CD4-positive, alpha-beta T cell treated with Interleukin-10 for 1 hour (primary cell): ENCODE measurements at places on chromosomes 5 and 9.

DNA sequence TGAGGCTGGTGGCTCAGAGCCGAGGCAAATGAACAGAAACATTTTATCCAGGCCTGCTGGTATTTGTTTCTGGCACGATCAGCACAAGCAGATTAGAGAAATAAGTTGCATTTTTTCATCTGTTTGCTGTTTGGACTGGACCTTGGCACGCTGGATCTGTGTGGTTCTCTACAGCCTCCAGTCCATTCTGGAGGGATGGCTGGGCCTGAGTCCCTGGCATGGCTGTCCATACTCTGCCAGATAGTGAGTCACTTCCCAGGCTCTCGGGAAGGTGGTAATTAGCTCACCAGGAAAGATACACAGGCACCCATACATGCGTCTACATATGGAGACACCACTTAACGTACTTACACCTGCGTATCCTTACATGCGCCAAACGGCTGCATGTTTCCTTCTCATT lies 78.6 kb downstream of the SPRY4 start:
- no peak for DNase-seq

- no peak for DNase-seq
Observed at GRCh38 chr9:133718563-133719315, 19.4 kb downstream of the SARDH start.

DNA sequence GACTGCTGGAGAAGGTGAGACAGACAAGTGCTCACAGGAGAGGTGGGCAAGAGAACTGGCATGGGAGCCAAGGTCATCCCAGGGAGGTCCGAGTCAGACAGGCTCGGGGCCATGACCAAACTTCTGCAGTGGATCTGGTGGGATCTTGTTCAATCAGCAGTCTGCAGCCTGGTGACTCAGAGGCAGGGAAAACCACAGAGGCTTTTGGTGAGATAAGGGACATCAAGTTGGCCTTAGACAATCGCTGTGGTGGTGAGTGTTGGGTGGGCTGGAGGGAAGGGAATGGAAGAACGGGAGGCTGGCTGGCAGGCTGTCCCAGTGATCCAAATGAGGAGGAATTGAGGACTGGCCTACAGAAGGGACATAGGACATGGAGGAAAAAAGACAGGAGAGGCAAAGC lies 123.8 kb downstream of the TMEM174 start:
- no peak for DNase-seq

DNA sequence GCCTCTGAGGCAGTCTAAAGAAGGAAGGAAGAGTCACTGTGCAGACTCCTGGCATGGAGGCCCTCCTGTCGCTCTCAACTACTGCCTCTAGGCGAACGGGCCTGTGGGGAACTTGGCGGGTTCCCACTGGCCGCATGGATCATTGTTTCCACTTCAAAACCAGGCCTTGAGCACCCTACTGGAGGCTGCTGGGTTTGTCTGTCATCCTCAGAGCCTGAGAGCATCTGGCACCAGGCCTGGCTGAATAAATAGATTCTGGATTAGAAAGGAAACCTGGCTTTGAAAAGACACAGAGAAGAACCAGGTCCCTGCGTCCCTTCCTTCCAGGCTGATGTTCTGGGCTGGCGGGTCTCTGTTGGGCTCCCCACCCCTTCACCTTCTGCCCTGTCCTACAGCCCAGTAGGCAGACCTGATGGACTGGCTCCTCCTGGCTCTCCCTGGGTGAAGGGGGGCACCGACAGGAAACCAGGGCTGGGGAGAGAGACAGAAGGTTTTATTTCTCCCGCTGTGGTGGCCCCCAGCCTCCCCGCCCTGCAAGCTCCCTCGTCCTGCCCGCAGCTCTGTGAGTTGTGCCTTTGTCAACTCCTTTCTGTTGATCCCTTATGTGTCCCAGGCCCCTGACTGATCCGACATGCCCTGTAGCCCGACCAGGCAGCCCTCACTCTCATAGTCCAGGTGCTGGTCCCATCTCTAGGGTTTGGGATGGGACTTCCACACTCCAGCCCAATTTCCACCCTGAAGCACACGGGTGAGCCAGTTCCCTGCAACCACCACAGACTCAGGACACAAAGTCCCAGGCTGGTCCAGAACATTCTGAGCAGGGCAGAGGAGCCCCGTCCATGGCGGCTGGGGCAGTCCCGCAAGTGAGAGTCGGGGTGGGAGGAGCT lies 50.1 kb downstream of the ADAMTS2 start:
- DNase-seq, result no peak

GRCh38 chr5:113378081-113378480 lies 56.7 kb downstream of the TSSK1B start:
- peak; percentile 46 for DNase-seq

- no peak for DNase-seq
Observed at GRCh38 chr5:13985731-13986418, 41.4 kb upstream of the DNAH5 start.

DNA sequence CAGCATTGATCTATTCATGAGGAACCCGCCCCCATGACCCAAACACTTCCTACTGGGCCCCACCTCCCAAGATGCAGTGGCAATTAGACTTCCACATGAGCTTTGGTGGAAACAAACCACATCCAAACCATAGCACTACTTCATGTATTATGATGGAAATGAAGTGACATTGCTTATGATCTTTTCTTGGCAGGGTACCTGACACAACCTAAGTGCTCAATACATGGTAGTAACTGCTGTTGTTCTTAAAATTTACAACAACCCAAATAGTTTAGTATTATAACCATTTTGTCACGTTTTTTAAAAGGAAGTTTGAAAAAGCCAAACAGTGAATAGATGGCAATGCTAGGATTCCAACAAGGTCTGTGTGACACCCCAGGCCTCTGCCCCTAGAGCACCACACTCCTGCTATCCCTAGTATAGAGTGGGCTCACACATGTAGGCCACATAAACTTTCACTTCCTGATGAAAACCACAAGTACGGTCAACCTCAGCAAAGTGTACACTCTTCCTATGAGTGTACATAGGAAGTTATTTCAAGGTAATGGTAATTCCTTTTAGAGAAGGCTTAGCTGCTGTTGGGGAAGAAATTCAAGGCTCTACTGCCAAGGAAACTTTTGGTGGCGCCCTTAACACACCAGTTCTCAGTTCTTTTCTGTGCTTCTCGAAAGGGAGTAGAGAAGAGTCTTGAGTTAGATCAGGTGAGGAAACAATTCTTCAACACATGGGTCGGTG lies 97.6 kb downstream of the ARSB start:
- DNase-seq, result no peak

DNA sequence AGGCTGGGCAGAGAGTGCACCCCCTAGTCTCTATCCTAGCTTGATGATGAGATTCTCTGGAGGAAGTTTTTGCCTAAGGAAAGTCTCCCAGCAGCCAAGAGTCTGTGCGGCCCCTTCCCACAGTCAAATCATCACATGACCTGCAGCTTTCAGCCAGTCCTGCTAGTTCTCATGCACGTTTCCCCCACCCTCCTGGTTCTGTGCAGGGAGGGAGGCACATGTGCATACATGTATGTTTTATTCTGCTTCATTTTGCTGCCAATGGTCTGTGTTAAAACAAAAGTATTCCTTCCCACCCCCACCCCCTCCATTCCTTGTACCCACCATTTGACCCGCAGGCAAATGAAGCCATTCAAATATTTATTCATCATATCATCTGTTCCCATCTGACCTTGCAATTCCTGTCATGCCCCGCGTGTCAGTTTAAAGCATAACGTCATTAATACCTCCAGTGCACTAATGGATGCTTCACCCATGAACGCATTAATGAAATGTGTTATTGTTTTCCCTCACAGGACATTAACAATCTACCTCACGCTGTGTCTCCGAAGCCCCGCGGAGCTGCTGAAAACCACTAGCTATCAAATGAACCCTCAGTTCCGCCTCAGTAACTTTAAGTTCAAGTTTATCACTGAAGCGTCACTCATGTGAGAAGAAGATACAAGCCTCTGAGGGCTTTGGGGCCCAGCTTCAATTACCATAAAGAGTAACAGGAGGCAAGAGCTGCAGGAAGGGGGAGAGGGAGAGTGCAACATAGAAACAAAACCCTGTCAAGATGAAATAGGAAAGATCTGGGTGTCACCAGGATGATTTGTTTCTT lies 139.6 kb downstream of the RASEF start:
- DNase-seq, result no peak

DNA sequence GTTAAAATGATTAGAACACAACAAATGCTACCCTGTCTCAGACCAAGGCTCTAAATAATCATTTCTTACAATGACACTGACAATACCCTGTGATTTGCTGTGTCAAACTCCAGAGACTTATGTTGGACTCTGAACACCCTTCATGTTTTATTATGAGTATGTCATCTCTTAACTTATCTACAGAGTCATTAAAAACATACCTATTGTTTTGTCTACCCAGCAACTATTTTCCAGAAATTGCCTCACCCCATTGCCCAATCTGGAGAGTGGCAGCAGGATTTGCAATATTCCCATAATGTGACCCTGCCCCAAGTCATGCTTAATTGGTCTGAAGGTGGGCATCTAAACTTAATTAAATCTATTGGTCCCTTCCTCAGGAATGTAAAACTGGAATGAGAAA lies 23.0 kb upstream of the KIF2A start:
- no peak for DNase-seq

DNA sequence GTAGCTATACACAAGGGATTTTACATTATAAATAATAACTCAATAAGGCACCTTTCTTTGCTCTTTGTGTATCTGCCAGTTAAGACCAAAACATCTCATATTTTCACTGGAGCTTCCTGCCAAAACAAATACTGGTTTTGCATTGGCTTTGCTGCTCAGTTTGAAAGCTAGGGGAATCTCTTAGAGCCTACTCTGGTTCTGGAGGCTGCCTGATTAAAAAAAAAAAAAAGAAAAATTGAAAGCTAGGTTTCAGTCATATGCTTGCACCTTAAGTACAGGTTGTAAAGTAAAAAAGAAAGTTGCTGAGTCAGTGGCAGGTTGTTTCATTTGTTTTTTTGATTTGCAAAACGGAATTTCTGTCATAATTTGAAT lies 2.3 kb downstream of the DENND4C start:
- peak; percentile 2 for DNase-seq

DNA sequence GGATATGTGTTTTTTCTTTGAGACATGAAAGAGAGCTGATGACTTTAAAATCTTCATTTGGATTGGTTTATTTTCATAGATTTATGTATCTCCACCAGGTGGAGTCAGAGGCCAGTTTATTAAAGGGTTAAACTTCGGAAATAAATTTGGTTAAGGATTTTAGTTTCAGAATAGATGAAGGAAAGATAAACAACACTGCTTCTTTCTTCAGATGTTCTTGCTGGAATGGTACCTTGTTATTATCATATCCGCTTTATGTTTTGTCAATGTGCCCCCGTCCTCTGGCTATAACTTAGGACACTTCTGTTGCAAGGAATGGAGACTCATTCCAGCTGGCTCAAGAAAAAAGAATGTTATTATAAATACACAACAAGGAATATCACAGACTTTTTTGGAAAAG lies 81.2 kb downstream of the ALDH1A1 start:
- no peak for DNase-seq

GRCh38 chr5:132841305-132841704 lies 10.9 kb upstream of the SHROOM1 start:
- no peak for DNase-seq

GRCh38 chr9:33452828-33453271 lies 5.5 kb upstream of the AQP3 start:
- peak; percentile 54 for DNase-seq

DNA sequence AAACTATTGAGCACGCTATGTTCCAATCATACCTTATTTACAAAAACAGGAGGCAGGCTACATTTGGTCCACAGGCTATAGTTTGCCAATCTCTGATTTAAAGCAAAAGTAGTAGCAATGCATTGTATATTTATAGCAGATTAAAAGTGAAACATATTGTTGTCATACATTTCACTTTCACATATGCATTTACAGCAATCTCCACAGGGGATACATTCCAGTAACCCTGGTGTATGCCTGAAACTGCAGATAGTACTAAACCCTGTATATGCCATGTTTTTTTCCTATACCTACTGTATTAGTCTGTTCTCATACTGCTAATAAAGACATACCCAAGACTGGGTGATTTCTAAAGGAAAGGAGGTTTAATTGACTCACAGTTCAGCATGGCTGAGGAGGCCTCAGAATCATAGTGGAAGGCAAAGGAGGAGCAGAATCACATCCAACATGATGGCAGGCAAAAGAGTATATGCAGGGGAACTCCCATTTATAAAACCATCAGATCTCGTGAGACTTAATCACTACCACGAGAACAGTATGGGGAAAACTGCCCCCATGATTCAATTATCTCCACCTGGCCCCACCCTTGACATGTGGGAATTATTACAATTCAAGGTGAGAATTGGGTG lies 5.9 kb upstream of the CSF1R start:
- no peak for DNase-seq

DNA sequence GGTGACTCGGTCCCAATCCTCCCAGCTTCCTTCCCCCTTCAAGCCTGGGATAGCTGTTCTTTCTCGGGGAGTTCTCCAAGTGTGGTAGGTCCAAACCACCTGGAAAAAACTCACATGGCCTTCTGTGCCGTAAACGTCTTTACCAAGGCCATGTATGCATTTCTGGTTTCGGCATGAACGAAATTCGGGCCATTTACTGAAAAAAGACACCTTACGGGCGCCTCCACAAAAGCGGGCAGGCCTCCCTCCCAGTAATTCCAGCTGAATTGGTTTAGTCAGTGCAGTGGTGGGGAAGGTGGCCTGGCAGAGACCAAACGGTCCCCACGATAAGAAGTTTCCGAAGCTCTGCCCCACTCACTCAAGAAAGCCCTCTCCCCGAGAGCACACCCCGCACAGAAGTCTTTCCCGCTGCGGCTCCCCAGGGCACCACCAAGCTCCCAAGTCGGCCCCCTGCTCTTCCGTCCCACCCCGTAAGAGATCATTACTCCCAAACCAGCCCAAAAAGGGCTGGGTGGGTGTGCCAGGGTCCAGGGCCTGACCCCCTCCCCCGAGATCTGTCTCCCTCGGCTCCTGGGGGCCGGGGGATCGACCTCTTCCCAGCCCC lies 86.3 kb upstream of the MELK start:
- DNase-seq, result no peak

GRCh38 chr5:54608423-54609085 lies 91.0 kb downstream of the SNX18 start:
- DNase-seq, result no peak

DNA sequence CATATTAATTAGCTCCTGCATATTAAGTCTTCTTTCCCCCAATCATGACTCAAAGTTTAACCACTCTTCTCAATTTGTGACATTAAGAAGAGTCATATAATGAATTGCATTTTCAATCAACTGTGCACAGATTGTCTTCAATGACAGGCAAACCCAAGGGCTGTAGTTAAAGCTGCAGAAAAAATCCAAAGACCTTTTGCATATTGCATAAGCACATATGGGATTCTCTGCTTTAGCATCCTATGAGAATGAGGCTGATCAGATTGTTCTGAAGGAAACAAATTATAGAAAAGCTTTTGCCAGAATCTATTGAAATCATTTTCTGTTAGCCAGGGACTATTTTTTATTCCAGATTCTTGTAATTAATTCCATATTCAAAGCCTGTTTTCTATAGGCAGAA lies 112.3 kb downstream of the FAM170A start:
- DNase-seq, result no peak
